Skin of body (tissue), 3 donors: ENCODE measurements at places on chromosomes 2 and 18.
A peak's percentile ranks its signal among the peaks of the same experiment; 100 is the strongest.

GRCh38 chr2:65071499-65072180 is 15.4 kb downstream of the CEP68 start:
- DNase-seq = no peak

GRCh38 chr2:56127463-56128152 is 56.2 kb upstream of the CCDC85A start:
- peak; percentile 65 for DNase-seq

DNA sequence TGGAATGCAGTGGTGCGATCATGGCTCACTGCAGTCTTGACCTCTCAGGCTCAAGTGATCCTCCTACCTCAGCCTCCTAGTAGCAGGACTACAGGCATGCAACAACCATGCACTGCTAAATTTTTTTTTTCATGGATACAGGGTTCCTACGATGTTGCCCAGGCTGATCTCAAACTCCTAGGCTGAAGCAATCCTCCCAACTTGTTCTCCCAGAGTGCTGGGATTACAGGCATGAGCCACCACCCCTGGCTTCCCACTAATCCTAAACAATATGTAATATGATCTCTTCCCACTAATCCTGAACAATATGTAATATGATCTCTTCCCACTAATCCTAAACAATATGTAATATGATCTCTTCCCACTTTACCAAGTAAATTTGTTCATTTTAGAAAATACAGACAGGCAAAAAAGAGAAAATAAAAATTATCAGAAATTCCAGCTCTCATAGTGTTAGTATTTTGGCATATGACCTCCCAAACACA is 33.7 kb upstream of the C18orf32 start:
- DNase-seq = peak; percentile 35

GRCh38 chr2:17232776-17233556 is 285.3 kb downstream of the RAD51AP2 start:
- DNase-seq = no peak

DNA sequence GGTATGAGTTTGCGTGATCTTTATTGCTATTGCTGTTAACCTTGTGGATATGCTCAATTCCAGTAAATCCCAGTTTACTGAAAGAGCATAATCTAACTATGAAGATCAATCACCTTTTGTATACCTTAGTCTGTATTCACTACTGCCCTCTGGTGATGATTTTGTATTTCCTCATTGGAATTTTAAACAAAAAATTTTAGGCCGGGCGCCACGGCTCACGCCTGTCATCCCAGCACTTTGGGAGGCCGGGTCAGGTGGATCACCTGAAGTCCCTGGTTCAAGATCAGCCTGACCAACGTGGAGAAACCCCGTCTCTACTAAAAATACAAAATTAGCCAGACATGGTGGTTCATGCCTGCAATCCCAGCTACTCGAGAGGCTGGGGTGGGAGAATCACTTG is 5.1 kb downstream of the COMMD1 start:
- DNase-seq = no peak

DNA sequence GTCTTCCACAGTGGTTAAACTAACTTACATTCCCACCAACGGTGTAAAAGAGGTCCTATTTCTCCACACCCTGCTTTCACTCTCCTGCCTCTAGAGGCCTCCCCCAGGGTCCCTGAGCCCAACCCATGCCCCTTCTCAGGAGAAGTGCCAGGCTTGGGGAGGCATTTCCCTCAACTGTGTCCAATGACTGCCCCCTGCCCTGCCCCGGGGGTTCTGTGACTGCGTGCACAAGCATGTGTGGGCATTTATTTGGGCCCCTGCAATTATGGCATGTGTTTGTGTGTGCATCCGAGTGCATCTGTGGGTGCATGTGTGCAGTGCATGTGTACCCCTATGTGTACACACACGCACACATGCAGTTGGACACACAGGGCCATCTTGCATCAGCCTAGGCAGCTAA is 57.3 kb downstream of the INHBB start:
- DNase-seq = no peak

GRCh38 chr18:56221195-56222065 is 417.0 kb downstream of the TXNL1 start:
- no peak for DNase-seq

GRCh38 chr2:81647715-81648230 is 1343.2 kb upstream of the LRRTM1 start:
- no peak for DNase-seq

- no peak for DNase-seq
These were observed 214.6 kb downstream of the RDH14 start for GRCh38 chr2:18345848-18346247.

DNA sequence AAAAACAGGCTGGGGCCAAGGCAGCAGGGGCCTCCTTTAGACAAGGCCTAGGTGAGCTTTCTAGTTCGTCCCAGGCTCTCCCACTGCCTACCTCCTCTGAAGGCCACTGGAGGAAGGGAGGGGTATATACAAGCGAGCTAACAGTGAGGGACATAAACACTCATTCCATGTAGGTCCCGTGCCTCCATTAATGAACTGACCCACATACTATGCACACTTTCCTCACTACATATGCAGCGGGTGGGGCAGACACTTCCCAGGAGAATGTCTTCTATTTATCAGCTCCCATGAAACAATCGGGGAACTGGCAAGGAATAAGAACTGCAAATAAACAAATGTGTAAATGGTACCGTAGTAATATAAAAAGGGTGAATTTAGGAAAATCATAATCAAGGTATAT is 336.5 kb downstream of the NBAS start:
- no peak for DNase-seq

DNA sequence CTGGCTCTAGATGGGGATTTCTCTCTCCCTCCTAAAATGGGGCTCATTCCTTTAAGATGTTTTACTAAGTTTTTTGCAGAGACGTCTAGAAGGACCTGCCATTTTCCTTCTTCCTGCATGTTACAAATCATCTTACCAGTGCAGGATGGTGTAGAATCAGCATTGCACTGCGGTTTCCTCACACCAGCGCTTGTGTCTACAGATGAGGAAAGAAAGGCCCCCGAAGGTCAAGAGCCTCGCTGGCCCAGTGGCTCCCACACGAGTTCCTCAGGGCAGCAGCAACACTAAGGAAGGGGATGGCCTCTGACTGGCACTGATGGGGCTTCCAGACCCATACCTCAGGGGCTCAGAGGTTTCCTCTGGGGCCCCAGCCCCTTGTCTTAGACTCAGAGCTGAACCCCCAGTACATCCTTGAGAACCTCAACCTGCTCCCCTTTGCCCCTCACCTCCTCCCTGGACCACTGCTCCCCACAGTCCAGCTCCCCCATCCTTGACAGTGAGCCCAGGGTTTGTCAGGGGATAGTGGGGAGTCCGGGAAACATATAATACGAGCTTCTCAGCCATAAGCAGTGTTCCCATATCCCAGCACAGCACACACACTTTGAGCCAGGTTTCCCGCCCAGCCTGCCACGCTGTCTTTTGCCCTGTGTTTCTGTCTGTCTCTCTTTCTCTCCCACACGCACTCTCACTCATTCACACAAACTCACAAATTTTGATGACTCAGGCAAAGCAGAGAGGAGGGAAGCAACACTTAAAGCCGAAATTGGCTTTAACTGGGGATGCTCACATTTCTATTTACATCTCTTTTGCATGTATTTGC is 29.4 kb downstream of the ZFP36L2 start:
- DNase-seq = no peak

DNA sequence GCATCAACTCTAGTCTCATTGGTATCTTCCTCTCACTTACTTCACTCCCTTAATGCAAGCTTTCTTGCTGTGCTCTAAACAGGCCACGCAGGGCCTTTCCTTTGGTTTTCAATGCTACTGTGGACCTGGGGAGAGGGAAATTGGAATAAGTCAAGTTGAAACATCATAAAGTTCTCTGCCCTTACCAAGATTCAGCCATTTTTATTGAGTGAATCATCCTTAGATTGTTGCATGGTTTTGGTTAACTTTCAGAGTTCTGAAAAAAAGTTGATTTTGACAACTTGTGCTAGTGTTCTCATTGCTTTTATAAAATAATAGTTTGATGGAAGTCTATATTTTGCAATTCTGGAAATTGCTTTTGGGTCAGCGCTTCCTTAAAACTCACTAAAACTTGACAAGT is 852.8 kb upstream of the ACVR2A start:
- DNase-seq = no peak

DNA sequence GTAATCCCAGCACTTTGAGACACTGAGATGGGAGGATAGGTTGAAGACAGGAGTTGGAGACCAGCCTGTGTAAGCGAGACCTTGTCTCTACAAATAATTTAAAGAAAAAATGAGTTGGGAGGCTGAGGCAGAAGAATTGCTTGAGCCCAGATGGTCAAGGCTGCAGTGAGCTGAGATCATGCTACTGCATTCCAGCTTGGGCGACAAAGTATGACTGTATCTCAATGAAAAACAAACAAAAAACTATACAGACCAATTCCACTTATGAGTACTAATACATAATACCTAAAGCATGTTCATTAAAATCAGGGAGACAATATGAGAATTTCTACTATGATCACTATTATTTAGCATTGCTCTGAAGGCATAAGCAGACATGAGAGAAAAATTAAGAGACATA is 12.6 kb downstream of the RNF149 start:
- no peak for DNase-seq

DNA sequence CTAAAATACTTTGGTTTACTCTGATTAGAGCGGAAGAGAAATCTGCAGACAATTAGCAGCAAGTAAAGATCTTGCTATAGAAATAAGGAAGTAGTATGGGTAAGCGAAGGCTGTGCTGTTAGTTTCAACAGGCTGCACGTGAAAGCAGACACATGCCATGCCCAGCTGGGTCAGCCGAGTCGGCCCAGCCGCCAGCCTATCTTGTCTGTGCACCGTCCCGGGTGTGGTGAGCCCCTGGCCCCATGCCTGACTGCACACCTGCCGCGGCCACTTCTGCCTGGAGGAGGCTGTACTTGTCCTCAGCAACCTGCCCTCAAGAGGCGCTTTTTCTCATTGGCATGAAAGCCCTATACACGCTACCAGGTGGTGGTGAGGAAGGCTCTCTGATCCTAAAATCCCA is 185.5 kb downstream of the SEPTIN10 start:
- DNase-seq = no peak

DNA sequence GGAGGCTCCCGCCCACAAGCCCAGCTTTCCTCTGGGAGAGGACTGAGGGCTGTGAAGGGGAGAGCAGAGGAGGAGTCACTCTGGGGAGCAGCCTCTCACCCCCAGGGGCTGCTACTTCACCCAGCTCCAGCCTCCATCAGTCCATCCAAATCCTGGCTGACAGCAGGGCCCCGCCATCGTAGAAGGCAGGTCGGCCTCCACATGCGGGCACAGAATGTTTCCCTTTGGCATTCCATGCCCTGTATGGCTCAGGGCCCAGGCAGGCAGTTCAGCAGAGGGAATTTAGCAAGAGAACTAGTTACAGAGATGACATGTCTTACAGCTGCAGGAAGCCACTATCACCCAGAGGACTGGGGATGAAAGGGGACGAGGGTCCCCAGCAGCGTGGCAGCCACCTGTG is 6.4 kb upstream of the ODC1 start:
- DNase-seq = no peak

- no peak for DNase-seq
These were observed 81.9 kb downstream of the SLC66A3 start for GRCh38 chr2:11237122-11237521.

- no peak for DNase-seq
These were observed at the start of gene RAB17 for GRCh38 chr2:237590272-237591140. Gene RAB17, minus strand, starts transcription at chr2:237590734. Its CDS starts 4,580 bp downstream, at chr2:237586154.

GRCh38 chr2:232800166-232800565 is 23.8 kb upstream of the KCNJ13 start:
- no peak for DNase-seq

- DNase-seq = peak; percentile 10
These were observed 88.7 kb upstream of the EFEMP1 start for GRCh38 chr2:56012221-56012765.

DNA sequence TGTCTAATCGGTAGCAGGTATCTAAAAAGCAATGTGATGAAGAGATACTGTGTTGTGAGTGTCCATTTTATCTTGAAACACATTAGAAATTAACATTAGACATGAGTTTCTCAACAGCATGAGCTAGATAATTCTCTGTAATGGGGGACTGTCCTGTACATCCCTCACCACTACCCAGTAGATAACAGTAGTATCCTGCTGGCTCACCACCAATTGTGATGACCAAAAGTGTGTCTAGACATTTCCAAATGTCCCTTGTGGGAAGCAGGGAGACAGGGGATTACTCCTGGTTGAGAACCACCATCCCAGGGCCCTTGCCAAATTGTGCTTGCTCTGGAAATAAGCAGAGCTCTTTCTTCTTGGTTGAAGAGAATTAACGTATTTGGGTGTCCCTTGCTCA is 239.3 kb downstream of the IRS1 start:
- DNase-seq = no peak

- DNase-seq = no peak
These were observed 37.1 kb downstream of the NEMP2 start for GRCh38 chr2:190497428-190497827.

DNA sequence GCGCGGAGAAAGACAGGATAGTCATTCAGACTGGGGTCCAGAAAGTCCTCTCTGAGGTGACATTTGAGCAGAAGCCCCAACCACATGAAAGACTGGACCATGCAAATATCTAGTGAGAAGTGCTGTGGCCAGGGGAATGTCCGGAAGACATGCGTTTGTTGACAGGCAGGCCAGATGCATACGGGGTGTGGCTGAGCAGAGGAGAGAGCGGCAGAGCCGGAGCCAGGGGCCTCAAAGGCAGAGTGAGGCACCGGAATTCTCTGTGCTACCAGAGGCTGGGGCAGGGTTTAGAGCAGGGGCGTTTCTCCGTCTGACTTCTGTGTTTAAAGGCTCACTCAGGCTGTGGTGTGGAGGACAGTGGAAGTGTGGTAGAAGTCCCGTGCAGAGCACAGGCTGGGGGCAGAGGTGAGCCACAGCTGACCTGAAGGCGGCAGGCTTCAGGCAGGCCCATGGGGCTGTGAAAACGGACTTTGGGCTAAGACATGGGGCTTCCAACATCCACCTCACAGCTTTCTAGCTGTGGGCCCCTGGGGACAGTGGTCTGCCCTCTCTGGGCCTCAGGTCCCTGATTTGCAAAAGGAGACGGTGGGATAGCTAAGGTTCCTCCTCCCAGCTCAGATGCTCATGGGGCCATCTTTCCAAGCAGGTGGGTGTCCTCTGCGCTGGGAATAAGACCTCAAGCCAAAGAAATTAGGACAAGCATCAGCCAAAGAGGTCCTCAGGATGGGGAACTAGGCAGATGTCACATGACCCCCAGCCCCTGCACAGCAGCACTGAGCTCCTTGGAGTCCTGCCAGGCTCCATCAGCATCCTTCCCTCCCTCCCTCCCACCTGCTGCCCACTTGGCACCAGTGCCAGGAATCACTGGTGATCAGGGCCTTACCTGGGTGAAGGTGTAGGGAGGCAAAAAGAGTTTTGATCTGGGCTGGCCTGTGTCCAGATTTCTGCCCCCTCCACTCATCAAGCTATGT is 11.2 kb downstream of the RUFY4 start:
- no peak for DNase-seq

- DNase-seq = no peak
These were observed 34.9 kb downstream of the KDM3A start for GRCh38 chr2:86476092-86476491.

- DNase-seq = no peak
These were observed 16.6 kb downstream of the CFLAR start for GRCh38 chr2:201132518-201132917.

DNA sequence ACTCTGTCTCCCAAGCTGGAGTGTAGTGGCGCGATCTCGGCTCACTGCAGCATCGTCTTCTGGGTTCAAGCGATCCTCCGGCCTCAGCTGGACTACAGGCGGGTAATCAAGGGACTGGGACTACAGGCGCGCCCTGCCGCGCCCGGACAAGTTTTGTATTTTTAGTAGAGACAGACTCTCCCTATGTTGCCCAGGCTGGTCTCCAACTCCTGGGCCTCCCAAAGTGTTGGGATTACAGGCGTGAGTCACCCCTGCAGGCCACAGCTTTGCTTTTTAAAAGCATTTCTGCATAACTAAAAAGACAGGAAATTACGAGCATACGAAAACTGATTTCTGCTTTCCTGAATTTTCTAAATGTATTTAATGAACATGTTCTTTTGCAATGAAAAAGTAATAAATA is 916 bp upstream of the OSBPL1A start:
- DNase-seq = no peak
